ENCODE measurements at places on chromosomes 6 and 20. TPM values are rescaled to one million over a fixed set of nuclear protein-coding genes. Genes with fewer than 3 reads are reported as not detected.

- peaks cover 18% of the 10 kb centered on the region for H3K4me1 ChIP-seq
- H3K27me3 ChIP-seq, result no peaks in the 10 kb centered on the region
- no peak overlapping the region for H3K4me3 ChIP-seq
Measured at GRCh38 chr20:35360033-35360432, 51.7 kb downstream of the UQCC1 start.

DNA sequence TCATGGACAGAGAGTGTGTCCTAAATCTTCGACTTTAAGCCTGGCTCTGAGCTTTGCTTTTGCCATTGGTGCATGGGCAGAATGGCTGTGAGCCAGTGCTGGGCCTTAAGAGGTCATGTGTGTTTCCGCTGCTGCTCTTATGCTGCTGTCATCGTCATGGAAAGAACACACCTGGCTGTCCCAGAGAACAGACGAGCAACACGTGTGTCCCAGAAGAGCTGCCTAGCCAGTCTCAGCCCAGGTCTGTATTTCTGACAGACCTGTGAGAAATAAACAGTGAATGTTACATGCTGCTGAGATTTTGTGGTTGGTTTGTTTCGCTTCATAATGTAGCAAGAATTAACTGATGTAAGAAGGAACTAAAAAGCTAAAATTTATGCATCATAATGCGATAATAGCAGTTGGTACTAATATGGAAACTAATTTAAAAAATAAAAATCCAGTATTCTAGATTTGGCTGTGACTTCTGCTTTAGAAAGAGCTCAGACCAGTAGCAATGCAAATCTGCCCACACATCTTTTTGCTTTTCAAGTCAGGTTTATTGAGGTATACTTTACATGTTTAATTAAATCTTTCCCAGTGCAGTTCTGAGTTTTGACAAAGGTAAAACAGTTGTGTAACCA lies 11.5 kb upstream of the SCP2D1 start:
- no peak overlapping the region for H3K27ac ChIP-seq
- no peaks in the 10 kb centered on the region for H3K27me3 ChIP-seq
- no peak for DNase-seq
- no peak overlapping the region for H3K4me3 ChIP-seq
- H3K4me1 ChIP-seq, result no peaks in the 10 kb centered on the region

GRCh38 chr6:44359973-44360372 lies 17.5 kb downstream of the SPATS1 start:
- H3K4me3 ChIP-seq, result no peak overlapping the region
- no peak for DNase-seq
- H3K36me3 ChIP-seq, result no peaks in the 10 kb centered on the region

The TCP11 gene
- polyA plus RNA-seq, result 0.16 TPM

DNA sequence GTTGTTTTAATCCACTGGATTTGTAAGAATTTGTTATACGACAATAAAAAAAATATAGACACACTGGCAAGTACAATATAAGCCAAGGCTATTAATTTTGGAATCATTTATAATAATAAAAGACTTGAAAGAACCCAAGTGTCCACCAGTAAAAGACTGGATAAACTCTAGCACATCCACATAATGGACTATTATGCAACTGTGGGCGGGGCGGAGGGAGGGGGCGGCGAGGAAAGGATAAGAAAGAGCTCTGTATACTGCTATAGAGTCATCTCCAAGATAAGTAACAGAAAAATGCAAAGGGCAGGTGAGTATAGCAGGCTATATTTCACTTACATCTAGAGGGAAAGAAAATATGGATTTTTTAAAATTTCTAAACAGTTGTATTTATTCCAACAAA lies 123.3 kb downstream of the TBC1D32 start:
- no peaks in the 10 kb centered on the region for H3K27me3 ChIP-seq
- no peaks in the 10 kb centered on the region for H3K4me1 ChIP-seq
- DNase-seq, result no peak
- H3K4me3 ChIP-seq, result no peak overlapping the region
- H3K36me3 ChIP-seq, result no peaks in the 10 kb centered on the region
- no peak overlapping the region for H3K27ac ChIP-seq

GRCh38 chr6:158009935-158010585 lies 28.4 kb downstream of the SYNJ2 start:
- peaks cover 36% of the 10 kb centered on the region for H3K4me1 ChIP-seq
- no peaks in the 10 kb centered on the region for H3K27me3 ChIP-seq
- H3K27ac ChIP-seq, result peak overlapping the region; percentile 85
- H3K4me3 ChIP-seq, result no peak overlapping the region
- H3K36me3 ChIP-seq, result no peaks in the 10 kb centered on the region

DNA sequence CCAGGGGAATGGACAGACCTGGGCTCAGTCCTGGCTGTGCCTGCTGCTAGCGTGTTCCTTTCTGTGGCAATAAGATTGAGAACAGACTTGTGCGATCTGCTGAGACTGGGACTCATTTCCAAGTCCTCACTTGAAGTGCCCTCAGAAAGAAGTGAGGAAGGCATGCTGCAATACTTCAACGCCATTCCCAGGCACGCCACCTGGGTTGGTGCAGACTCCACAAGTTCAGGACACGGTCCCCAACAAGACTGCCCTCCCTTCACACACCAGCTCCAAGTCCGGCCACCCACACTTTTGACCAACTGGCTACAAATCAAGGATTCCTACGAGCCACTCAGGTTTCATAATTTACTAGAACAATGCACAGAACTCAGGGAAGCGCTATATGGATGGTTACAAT lies 391.8 kb upstream of the SULF2 start:
- H3K27me3 ChIP-seq, result no peaks in the 10 kb centered on the region
- H3K4me3 ChIP-seq, result no peak overlapping the region
- no peaks in the 10 kb centered on the region for H3K4me1 ChIP-seq
- no peak overlapping the region for H3K27ac ChIP-seq

GRCh38 chr20:63085151-63085861 lies 78.5 kb upstream of the BHLHE23 start:
- no peak overlapping the region for H3K4me3 ChIP-seq
- H3K27me3 ChIP-seq, result peaks cover 51% of the 10 kb centered on the region
- H3K4me1 ChIP-seq, result no peaks in the 10 kb centered on the region
- peak; percentile 62 for DNase-seq
- no peaks in the 10 kb centered on the region for H3K36me3 ChIP-seq
- no peak overlapping the region for H3K27ac ChIP-seq

The MTFR2 gene
- 9.2 TPM for polyA plus RNA-seq

DNA sequence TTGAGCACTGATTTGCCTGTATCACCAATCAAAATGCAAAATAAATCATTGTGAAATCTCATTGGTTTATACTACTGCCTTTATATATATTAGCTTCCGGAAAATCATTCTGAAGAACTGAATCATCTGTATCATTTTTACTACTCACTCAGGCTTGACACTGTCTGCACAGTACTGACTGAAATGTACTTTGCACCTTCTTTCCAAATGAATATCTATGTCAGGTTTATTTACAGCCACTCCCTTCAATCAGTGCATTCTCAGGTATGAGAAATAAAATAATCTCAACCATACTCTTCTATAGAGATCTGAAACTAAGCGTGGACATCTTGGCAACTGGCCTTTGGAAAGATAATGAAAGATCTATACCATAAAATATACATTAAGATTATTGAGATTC lies 2.7 kb downstream of the KHDRBS2 start:
- DNase-seq, result no peak
- no peak overlapping the region for H3K27ac ChIP-seq
- no peaks in the 10 kb centered on the region for H3K4me1 ChIP-seq
- no peaks in the 10 kb centered on the region for H3K36me3 ChIP-seq
- H3K4me3 ChIP-seq, result no peak overlapping the region
- no peaks in the 10 kb centered on the region for H3K27me3 ChIP-seq

The TNFRSF21 gene
- 9.2 TPM for polyA plus RNA-seq

The PLCB1 gene
- polyA plus RNA-seq, result 10.5 TPM

GRCh38 chr6:9240861-9241260 lies 805.5 kb upstream of the SLC35B3 start:
- H3K27me3 ChIP-seq, result no peaks in the 10 kb centered on the region
- H3K4me1 ChIP-seq, result no peaks in the 10 kb centered on the region
- H3K27ac ChIP-seq, result no peak overlapping the region
- no peak for DNase-seq
- no peaks in the 10 kb centered on the region for H3K36me3 ChIP-seq
